ENCODE measurements at places on chromosomes 5 and 9. TPM values are rescaled to one million over a fixed set of nuclear protein-coding genes. Genes with fewer than 3 reads are reported as not detected.
A peak's percentile ranks its signal among the peaks of the same experiment; 100 is the strongest.

GRCh38 chr9:35757226-35757891 is 3.3 kb upstream of the MSMP start:
- peak overlapping the region; percentile 78 for H3K27ac ChIP-seq
- peaks cover 29% of the 10 kb centered on the region for H3K4me1 ChIP-seq
- no peak for DNase-seq
- peak overlapping the region; percentile 98 for H3K4me3 ChIP-seq
- H3K36me3 ChIP-seq: peaks cover 44% of the 10 kb centered on the region
- H3K27me3 ChIP-seq: no peaks in the 10 kb centered on the region

- no peak overlapping the region for H3K27ac ChIP-seq
- no peaks in the 10 kb centered on the region for H3K4me1 ChIP-seq
- no peak overlapping the region for H3K4me3 ChIP-seq
- H3K27me3 ChIP-seq: no peaks in the 10 kb centered on the region
- DNase-seq: no peak
- H3K36me3 ChIP-seq: no peaks in the 10 kb centered on the region
These were observed 351.9 kb downstream of the PRELID2 start for GRCh38 chr5:145483212-145483611.

CTXN3 gene
- not detected for total RNA-seq

DNA sequence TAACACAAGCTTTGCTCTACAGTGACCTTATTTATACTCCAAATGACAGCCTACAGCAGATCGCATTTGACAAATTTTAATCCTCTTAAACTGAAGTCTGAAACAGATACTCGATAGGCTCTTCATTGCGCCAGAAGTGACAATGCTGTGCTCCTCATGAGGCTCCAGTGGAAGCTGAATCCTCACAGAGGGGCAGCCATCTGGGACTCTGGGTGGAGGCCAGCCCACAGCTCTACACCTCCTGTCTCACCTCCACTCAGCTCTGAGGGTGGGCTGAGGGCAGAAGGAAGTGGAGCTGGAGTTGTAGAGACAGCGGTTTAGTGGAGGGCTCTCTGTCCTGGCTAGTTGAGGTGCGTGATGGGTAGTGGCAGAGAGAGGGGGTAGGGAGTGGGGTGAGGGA is 283.3 kb upstream of the ANKRD55 start:
- H3K36me3 ChIP-seq: no peaks in the 10 kb centered on the region
- H3K27ac ChIP-seq: no peak overlapping the region
- no peak for DNase-seq

SEMA6A gene
- total RNA-seq: not detected

DNA sequence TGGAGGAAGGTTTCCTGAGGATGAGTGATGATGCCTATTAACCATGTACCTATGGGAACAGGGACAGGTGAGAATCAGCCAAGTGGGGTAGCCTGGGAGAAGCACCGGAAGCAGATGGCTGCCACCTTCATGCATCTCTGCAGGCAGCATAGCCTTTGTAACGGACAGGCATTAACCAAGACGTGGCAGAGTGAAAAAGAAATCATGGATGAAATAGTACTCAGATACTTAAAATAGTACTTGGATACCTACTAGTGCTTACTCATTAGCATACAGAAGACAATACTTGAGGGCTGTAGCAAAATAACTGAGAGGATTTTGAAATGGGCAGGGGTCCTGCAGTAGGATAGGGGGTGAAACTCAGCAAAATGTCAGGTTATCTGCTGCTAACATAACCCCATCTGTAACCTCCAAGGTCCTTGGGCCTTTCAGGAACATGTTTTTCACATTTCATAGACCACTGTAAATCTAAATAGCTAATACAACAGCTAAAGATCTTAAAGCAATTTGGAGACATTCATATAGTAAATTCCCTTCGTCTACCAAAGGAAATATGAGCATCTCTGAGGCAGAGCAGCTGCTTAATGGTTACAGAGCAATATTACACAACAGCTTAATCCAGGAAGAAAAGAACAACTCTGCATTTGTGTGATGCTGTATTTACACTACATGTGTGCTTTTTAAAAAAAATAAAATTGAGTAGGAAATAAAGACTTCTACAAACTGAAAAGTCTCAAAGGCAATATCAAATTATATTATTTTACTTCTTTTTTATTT is 154.3 kb downstream of the NFIB start:
- H3K36me3 ChIP-seq: no peaks in the 10 kb centered on the region
- H3K27me3 ChIP-seq: no peaks in the 10 kb centered on the region
- no peak overlapping the region for H3K4me3 ChIP-seq
- H3K4me1 ChIP-seq: peaks cover 6% of the 10 kb centered on the region
- H3K27ac ChIP-seq: no peak overlapping the region
- DNase-seq: no peak

GRCh38 chr5:56075361-56075760 is 80.6 kb upstream of the IL6ST start:
- no peak for DNase-seq
- H3K36me3 ChIP-seq: no peaks in the 10 kb centered on the region
- H3K4me1 ChIP-seq: peaks cover 28% of the 10 kb centered on the region
- no peak overlapping the region for H3K4me3 ChIP-seq
- H3K27me3 ChIP-seq: peaks cover 9% of the 10 kb centered on the region
- H3K27ac ChIP-seq: no peak overlapping the region

DNA sequence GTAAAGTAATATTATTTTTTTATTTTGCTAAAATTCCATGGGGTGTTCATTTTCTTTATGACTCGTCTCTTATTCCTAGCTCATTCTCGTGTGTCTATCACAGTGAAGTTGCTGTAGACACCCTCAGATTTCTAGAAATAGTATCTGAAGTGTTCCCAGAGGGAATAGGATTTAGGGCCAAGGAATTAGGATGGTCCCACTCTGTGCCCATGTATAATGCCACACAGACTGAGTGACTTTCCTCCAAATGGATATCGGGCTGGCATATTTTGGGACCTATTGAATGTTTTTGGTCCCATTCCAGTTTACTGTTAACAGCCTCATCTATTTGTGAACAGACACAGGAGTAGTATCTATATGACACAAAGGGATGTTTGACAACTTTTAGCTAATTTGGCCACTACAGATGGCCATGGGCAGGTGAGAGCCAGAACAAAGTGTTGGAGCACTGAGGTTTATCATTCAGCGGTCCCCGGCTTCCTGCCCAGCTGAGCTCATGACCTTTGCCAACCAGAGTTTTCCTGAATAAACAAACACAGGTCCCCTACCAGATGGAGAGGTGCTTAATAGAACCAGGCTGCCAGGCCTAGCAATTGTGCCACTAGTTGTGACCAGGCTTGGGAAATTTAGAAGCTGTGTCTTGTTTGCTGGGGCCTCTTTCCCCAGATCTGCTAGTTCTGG is 46.9 kb downstream of the MAP1B start:
- H3K4me3 ChIP-seq: no peak overlapping the region
- no peak overlapping the region for H3K27ac ChIP-seq
- DNase-seq: no peak

GRCh38 chr5:147490989-147491388 is 18.9 kb downstream of the DPYSL3 start:
- no peak overlapping the region for H3K27ac ChIP-seq
- H3K4me1 ChIP-seq: no peaks in the 10 kb centered on the region
- no peak for DNase-seq

DNA sequence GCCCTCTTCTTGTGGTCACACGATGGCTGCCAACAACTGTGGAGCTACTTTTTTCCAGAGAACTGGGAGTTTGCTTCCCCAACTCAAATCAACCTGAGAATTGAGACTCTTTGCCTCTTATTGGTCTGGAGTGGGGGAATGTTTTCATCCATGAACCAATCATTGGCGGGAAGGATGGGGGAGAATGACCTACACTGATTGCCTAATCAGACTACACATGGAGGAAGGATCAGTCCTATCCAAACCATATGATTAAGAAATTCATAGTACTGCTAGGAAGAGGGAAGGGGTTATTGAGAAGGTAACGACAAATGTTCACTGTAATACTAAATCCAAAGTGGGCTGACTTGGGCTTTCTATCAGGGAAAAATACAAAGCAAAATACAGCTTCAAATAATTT is 7.9 kb upstream of the KIF2A start:
- peaks cover 26% of the 10 kb centered on the region for H3K36me3 ChIP-seq
- no peak overlapping the region for H3K4me3 ChIP-seq
- H3K4me1 ChIP-seq: peaks cover 57% of the 10 kb centered on the region
- DNase-seq: no peak

DNA sequence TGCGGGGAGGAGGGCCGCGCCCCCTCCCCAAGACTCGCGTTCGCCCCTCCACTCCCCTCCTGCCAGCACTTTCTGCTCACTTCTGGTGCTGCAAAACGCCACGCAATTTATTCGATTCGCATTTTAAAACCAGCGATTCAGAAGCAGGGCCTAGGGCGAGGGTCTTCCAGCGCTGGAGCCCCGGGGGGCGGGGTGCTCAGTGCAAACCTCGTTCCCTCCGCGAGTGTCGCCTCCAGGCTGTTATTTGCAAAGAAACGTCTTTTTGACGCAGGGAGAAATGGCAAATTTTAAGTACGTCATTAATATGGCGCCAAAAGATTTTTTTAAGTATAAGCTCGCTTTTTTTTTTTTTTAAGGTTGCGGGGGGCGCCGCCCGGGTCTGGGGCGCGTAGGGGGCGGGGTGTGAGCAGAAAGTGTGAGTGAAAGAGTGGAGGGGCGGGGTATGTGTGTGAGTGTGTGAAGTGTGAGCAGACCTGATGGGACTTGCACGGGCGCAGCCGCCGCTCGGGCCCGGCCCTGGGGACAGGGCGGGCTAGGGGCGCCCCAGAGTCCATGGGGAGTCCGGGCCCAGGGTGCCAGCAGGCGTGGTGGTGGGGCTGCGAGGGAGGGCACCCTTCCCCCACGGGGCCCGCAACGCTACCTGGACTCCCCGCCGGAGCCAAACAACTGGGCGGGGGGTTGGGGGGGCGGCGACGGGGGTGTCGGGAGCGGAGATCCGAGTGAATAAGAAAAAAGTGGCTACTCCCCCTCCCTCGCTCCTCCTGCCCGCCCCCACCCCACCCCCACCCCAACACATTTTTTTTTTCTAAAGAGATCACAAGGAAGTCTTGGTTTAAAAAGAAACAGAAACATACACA is at the start of gene JADE2:
Gene JADE2 (plus strand): TSS at position 845 of the 857 bp plus-strand sequence. CDS start 10,188 bp downstream, outside the sequence.
- peaks cover 7% of the 10 kb centered on the region for H3K36me3 ChIP-seq
- peaks cover 16% of the 10 kb centered on the region for H3K4me1 ChIP-seq
- peaks cover 13% of the 10 kb centered on the region for H3K27me3 ChIP-seq

GRCh38 chr9:127762111-127762676 is 16.3 kb downstream of the SH2D3C start:
- H3K36me3 ChIP-seq: peaks cover 57% of the 10 kb centered on the region
- peaks cover 28% of the 10 kb centered on the region for H3K4me1 ChIP-seq
- no peaks in the 10 kb centered on the region for H3K27me3 ChIP-seq
- H3K4me3 ChIP-seq: no peak overlapping the region

DNA sequence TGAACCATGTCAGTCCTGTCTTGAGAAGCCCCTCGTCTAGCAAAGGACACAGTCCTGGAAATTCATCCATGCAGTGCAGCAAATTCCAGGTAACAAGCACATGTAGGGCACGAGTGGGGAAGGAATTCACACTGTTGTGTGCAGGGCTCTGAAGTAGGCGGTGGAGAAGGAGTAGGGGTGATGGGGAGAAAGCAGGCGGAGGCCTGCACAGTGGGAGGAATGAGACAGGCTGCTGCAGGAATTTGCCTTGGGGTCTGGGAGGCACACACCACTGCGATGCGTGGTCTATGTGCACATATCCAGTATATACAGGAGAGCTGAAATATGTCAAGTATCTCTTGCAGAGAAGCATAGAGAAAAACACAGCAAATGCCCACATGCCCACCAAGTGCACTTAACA is 249.2 kb upstream of the IRX2 start:
- no peak overlapping the region for H3K27ac ChIP-seq
- no peaks in the 10 kb centered on the region for H3K4me1 ChIP-seq
- H3K4me3 ChIP-seq: no peak overlapping the region
- no peaks in the 10 kb centered on the region for H3K36me3 ChIP-seq
- no peak for DNase-seq

- H3K27me3 ChIP-seq: peaks cover 3% of the 10 kb centered on the region
- H3K4me3 ChIP-seq: no peak overlapping the region
- H3K36me3 ChIP-seq: no peaks in the 10 kb centered on the region
- H3K27ac ChIP-seq: no peak overlapping the region
These were observed 106.5 kb upstream of the PRRC1 start for GRCh38 chr5:127410959-127411358.

- no peaks in the 10 kb centered on the region for H3K4me1 ChIP-seq
- H3K36me3 ChIP-seq: no peaks in the 10 kb centered on the region
- H3K4me3 ChIP-seq: no peak overlapping the region
- no peak for DNase-seq
- H3K27me3 ChIP-seq: peaks cover 3% of the 10 kb centered on the region
These were observed 115.1 kb upstream of the DAP start for GRCh38 chr5:10876006-10876744.

KLHL3 gene
- total RNA-seq: 1.7 TPM

NAIP gene
- 7.4 TPM for total RNA-seq

DNA sequence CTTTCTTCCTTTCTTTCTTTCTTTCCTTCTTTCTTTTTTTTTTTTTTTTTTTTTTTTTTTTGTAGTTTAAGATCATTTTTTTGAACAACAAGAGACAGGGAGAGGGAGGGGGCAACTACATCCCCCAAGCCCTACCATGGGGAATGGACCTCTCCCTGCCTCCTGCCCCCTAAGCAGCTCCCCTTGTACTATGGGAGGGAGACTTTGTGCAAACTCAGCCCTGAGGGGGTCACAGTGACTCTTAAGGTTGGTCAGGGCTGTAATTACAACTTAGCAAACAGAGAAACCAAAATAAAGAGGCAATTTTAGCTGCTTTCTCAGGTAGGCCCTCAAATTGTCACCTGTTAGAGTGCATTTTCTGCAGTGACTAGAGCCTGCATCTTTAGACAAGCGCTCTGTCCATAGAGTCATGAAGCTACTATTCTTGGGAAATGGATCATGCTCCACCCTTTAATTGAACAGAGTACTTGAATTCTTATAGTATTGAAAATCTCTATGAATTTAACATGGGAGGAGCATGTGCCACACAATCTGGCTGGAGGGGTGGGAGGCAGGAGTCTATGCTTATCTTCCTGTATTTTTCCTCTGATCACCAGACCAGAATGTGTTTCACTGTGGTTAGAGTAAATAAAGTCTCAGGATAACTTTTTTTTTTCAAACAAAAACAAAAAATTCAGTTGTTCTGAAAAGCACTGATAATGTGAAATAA is 24.3 kb upstream of the PIK3R1 start:
- H3K4me1 ChIP-seq: no peaks in the 10 kb centered on the region
- peaks cover 7% of the 10 kb centered on the region for H3K27me3 ChIP-seq
- H3K27ac ChIP-seq: no peak overlapping the region
- no peaks in the 10 kb centered on the region for H3K36me3 ChIP-seq
- no peak overlapping the region for H3K4me3 ChIP-seq

DNA sequence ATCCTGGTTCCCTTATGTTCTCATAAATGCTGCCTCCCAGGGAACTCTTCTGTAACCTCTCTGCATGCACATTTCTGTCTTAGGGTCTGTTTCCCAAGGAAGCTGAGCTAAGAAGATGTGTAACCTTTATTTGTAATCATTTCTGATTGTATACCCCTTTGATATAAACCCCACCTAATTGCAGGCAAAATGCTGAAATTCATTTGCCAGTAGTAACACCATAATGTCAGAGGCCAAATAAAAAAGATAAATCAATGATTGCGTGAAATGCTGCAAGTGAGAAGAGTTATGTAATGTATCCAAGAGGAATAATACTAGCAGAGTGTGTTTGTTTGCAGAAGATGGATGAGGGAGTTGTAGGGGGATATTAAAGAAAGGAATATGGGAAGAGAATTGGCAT is 822.6 kb upstream of the GRAMD2B start:
- H3K4me1 ChIP-seq: no peaks in the 10 kb centered on the region
- no peak overlapping the region for H3K27ac ChIP-seq
- no peak for DNase-seq
- H3K4me3 ChIP-seq: no peak overlapping the region

- no peak overlapping the region for H3K4me3 ChIP-seq
- H3K27ac ChIP-seq: no peak overlapping the region
- peaks cover 8% of the 10 kb centered on the region for H3K4me1 ChIP-seq
- no peak for DNase-seq
These were observed 318.4 kb downstream of the ARL15 start for GRCh38 chr5:53991942-53992341.

PCDHA5 gene
- not detected for total RNA-seq

All from activated T-helper 2 cell treated with anti-CD3 and anti-CD28 coated beads, Interferon-gamma antibody, Interleukin-2, Interleukin-4, amounts not matched to agents 10 μg/mL and 5 μg/mL and 100 μg/mL, durations not matched to agents 14 hours and 24 hours and 36 hours (primary cell).